ENCODE measurements at places on chromosomes 3 and 15.

DNA sequence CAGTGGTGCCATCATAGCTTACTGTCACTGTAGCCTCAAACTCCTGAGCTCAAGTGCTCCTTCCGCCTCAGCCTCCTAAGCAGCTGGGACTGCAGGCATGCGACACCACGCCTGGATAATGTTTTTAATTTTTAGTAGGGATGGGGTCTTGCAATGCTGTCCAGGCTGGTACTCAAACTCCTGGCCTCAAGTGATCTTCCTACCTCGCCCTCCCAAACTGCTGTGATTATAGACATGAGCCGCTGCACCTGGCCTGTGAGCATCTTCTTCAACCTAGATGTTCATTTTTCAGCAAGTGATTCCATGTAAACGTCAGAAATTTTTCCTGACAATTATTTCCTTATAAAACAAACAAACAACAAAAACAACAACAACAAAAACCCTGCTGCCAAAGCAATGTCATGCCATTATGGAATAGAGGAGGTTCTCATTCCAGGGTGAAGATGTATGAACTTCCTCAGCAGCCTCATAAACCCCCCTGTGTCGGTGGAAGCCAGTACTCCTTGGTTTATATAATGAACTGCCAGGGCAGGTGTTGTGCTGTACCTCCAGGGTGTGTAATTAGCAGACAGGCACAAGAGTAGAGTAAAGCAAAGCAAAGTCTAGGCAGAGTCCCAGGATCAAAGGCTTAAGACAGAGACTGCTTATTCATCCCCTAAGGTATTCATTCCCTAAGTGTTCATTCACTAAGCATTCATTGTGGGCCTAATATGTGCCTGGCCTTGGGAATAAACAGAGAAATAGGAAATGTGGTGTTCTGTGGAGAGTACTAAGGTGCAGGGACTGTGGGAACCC, 44.6 kb downstream of the NR2C2 start:
- H3K27ac ChIP-seq, result peak overlapping the region; percentile 36
- no peak for DNase-seq
- H3K27me3 ChIP-seq, result no peaks in the 10 kb centered on the region

- no peaks in the 10 kb centered on the region for H3K4me1 ChIP-seq
- no peak for DNase-seq
- no peak overlapping the region for H3K4me3 ChIP-seq
- no peaks in the 10 kb centered on the region for H3K36me3 ChIP-seq
- H3K27me3 ChIP-seq, result no peaks in the 10 kb centered on the region
Measured at GRCh38 chr3:12073106-12073505, 68.9 kb downstream of the SYN2 start.

DNA sequence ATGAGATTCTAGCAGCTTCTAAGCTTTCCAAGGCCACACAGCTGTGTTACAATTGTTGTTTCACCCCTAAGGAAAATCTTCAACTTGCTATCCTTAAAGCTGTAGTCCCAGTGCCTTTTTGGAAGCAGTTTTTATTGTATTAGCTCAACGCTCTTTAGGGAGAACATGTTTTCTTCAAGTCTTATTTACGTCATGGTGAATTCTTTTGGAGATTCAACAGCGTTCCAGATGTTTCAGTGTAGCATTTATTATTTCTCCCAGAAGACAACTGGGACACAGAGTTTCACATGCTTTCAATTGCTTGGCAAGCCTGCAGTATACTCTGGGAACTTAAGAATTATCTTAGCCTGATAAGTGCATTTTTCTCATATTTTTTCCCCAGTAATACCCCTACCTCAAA, 888.3 kb downstream of the PLOD2 start:
- no peaks in the 10 kb centered on the region for H3K4me1 ChIP-seq
- DNase-seq, result no peak
- H3K36me3 ChIP-seq, result no peaks in the 10 kb centered on the region

DNA sequence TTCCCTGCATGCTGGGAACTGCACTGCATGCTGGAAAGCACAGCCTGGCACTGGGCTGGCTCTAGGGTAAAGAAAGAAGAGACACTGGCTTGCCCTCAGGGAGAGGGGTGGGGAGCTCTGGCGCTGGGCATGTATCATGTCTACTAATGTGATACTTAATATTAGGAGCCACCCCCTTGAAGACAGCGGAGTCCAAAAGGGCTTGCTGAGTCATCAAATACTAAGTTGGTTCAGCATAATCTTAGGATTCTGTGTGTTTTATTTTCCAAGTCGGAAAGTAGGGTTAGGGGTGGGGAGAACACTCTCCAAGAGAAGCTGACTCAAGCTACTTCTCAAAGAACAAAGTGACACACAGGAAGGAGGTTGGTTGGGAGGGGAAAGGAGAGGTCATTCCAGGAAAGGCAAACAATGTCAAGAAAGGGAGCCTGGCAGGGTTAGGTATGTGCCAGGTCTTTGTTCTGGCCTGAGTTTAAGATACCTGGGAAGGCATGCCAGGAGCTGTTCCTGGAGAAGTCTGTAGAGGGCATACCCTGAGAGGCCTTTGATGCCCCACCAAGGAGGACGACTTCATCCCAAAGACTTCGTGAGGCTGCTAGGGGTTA, 237.8 kb upstream of the NR2E3 start:
- no peak overlapping the region for H3K4me3 ChIP-seq
- H3K27me3 ChIP-seq, result no peaks in the 10 kb centered on the region
- no peak overlapping the region for H3K27ac ChIP-seq
- no peak for DNase-seq
- H3K4me1 ChIP-seq, result no peaks in the 10 kb centered on the region

- H3K36me3 ChIP-seq, result no peaks in the 10 kb centered on the region
- no peak for DNase-seq
- H3K27ac ChIP-seq, result no peak overlapping the region
- no peak overlapping the region for H3K4me3 ChIP-seq
- H3K4me1 ChIP-seq, result no peaks in the 10 kb centered on the region
Measured at GRCh38 chr15:44157679-44158078, 37.4 kb downstream of the FRMD5 start.

- peaks cover 30% of the 10 kb centered on the region for H3K4me1 ChIP-seq
- peak overlapping the region; percentile 65 for H3K27ac ChIP-seq
- H3K27me3 ChIP-seq, result peaks cover 4% of the 10 kb centered on the region
- H3K4me3 ChIP-seq, result peak overlapping the region; percentile 60
Measured at GRCh38 chr3:19146685-19147650, 1.3 kb upstream of the KCNH8 start.

DNA sequence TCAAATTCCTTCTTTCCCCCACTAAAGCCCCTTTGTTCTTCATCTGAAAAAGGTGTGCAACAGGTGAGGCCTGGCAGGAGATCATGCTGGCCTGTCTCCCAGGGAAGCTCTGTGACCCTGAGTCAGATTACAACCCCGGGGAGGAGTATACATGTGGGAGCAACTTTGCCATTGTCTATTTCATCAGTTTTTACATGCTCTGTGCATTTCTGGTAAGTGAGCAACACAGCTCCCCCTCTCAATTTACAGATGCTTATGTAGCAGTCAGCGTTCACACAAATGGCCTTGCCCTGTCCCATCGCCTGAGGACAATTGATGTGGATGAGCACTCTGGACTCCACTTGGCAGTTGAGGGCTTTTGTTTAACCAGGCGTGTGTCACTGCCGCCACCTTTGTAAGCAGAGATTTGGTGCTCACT, 70.4 kb downstream of the CHDH start:
- no peak overlapping the region for H3K4me3 ChIP-seq
- no peak overlapping the region for H3K27ac ChIP-seq
- no peaks in the 10 kb centered on the region for H3K36me3 ChIP-seq
- no peaks in the 10 kb centered on the region for H3K27me3 ChIP-seq
- no peak for DNase-seq

DNA sequence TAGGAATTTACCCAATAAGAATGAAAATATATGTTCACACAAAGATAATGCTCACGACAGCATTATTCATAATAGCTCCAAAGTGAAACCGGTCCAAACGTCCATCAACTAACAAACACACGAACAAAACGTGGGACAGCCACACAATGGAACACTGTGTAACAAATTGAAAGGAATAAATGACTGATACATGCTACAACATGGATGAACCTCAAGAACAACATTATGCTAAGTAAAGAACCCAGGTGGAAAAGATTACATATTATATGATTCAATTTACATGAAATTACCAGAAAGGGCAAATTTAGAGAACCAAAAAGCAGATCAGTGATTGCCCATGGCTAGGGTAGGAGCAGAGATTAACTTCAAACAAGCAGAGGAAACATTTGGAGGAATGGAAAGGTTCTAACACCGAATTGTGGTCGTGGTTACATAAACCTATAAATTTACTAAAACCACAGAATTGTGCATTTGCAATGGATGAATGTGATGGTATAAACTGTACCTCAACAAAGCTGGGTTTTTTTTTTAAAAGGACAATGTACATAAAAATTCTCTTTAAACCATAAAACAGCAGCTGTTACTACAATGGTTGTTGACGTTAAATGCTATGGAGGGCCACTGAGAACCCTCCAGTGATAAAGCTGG, 76.3 kb downstream of the XXYLT1 start:
- no peak overlapping the region for H3K4me3 ChIP-seq
- no peak for DNase-seq
- H3K27me3 ChIP-seq, result no peaks in the 10 kb centered on the region
- no peaks in the 10 kb centered on the region for H3K36me3 ChIP-seq
- H3K27ac ChIP-seq, result no peak overlapping the region

- no peaks in the 10 kb centered on the region for H3K27me3 ChIP-seq
- peaks cover 24% of the 10 kb centered on the region for H3K4me1 ChIP-seq
- no peak for DNase-seq
- no peak overlapping the region for H3K27ac ChIP-seq
- H3K4me3 ChIP-seq, result no peak overlapping the region
Measured at GRCh38 chr3:46114323-46114988, 87.2 kb upstream of the XCR1 start.

GRCh38 chr3:54853573-54854404, 74.1 kb downstream of the LRTM1 start:
- no peaks in the 10 kb centered on the region for H3K27me3 ChIP-seq
- no peaks in the 10 kb centered on the region for H3K36me3 ChIP-seq
- no peaks in the 10 kb centered on the region for H3K4me1 ChIP-seq
- peak; percentile 87 for DNase-seq
- no peak overlapping the region for H3K27ac ChIP-seq

- no peak overlapping the region for H3K4me3 ChIP-seq
- no peaks in the 10 kb centered on the region for H3K27me3 ChIP-seq
- H3K36me3 ChIP-seq, result no peaks in the 10 kb centered on the region
- H3K4me1 ChIP-seq, result peaks cover 43% of the 10 kb centered on the region
Measured at GRCh38 chr3:44974416-44974815, 1.6 kb downstream of the ZDHHC3 start.

GRCh38 chr3:45906681-45907407, 20.5 kb downstream of the CCR9 start:
- peaks cover 6% of the 10 kb centered on the region for H3K36me3 ChIP-seq
- no peak overlapping the region for H3K27ac ChIP-seq
- H3K4me1 ChIP-seq, result peaks cover 11% of the 10 kb centered on the region
- no peak overlapping the region for H3K4me3 ChIP-seq
- DNase-seq, result no peak

DNA sequence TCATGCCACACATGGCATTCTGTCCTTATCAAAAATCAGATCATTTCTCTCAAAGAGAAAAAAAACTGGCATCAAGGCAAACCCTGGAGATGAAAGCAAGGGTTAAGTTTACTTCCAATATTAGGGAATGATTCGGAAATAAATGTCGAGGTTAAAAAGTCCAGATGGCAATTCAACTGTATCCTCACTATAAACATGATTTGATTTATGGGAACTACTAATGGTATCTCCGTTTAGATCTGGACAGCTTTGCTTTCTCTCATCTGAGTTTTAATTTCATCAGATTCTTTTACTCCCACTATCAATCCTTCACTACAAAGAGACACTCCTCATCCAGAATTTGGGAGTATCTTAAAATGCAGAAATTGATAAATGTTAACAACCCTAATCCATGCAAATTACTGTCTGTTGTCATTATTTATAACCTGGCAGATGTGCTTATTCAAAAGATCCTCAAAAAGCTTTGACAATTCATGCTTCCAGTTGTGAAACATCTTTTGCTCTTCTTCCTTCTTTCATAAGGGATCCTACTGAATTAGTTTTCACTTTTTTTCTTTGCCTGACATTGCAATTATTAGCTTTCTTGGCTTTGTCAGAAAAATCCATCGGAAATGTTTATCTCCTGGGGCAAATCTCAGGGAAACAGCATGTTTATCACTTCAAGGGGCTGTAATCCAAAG, 903.2 kb downstream of the MCTP2 start:
- no peak for DNase-seq
- H3K4me3 ChIP-seq, result no peak overlapping the region
- H3K4me1 ChIP-seq, result peaks cover 11% of the 10 kb centered on the region
- no peaks in the 10 kb centered on the region for H3K27me3 ChIP-seq
- peak overlapping the region; percentile 6 for H3K27ac ChIP-seq
- no peaks in the 10 kb centered on the region for H3K36me3 ChIP-seq

DNA sequence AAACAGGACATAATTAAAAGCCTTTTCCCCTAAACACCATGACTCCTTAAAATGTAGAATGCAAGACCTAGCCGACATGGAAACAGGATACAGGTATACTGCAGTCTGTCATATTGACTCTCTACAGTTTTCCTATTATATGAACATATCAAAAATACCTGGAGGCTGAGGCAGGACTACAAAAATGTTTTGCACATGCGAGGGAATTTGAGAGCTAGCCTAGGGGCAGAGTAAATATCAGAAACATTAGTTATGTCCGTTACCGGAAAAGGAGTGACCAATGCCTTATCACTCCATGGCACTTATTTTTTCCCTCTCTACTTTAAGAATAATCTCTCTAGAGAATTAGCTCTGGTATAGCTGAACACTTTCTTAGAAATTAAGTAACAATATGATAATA, 732.3 kb downstream of the TUSC7 start:
- DNase-seq, result no peak
- H3K27ac ChIP-seq, result no peak overlapping the region
- no peak overlapping the region for H3K4me3 ChIP-seq
- H3K4me1 ChIP-seq, result no peaks in the 10 kb centered on the region

- no peaks in the 10 kb centered on the region for H3K27me3 ChIP-seq
- no peaks in the 10 kb centered on the region for H3K4me1 ChIP-seq
- H3K36me3 ChIP-seq, result no peaks in the 10 kb centered on the region
- H3K27ac ChIP-seq, result no peak overlapping the region
- DNase-seq, result no peak
Measured at GRCh38 chr15:87777054-87777561, 479.4 kb downstream of the NTRK3 start.

GRCh38 chr3:97658668-97659285, 105.8 kb upstream of the ARL6 start:
- no peak overlapping the region for H3K27ac ChIP-seq
- H3K4me1 ChIP-seq, result no peaks in the 10 kb centered on the region
- no peaks in the 10 kb centered on the region for H3K36me3 ChIP-seq

- H3K4me1 ChIP-seq, result peaks cover 22% of the 10 kb centered on the region
- no peak overlapping the region for H3K27ac ChIP-seq
- no peak for DNase-seq
Measured at GRCh38 chr15:57532731-57533447, 58.8 kb upstream of the MYZAP start.

GRCh38 chr15:34841262-34841725, 45.9 kb upstream of the ACTC1 start:
- H3K4me3 ChIP-seq, result no peak overlapping the region
- H3K4me1 ChIP-seq, result no peaks in the 10 kb centered on the region
- no peaks in the 10 kb centered on the region for H3K27me3 ChIP-seq
- no peak overlapping the region for H3K27ac ChIP-seq

GRCh38 chr15:54120949-54121463, 142.8 kb downstream of the UNC13C start:
- no peaks in the 10 kb centered on the region for H3K4me1 ChIP-seq
- DNase-seq, result no peak

- H3K27ac ChIP-seq, result peak overlapping the region; percentile 61
- no peaks in the 10 kb centered on the region for H3K36me3 ChIP-seq
- H3K4me3 ChIP-seq, result no peak overlapping the region
- DNase-seq, result no peak
- H3K4me1 ChIP-seq, result peaks cover 7% of the 10 kb centered on the region
- no peaks in the 10 kb centered on the region for H3K27me3 ChIP-seq
Measured at GRCh38 chr3:28915741-28916500, 364.9 kb upstream of the RBMS3 start.

Data from spleen (tissue), 13 donors.